ENCODE measurements at places on chromosomes 6 and 20. TPM values are rescaled to one million over a fixed set of nuclear protein-coding genes. Genes with fewer than 3 reads are reported as not detected.

The PRSS35 gene
- total RNA-seq: 34.7 TPM

The C20orf144 gene
- total RNA-seq: not detected

The MLIP gene
- 2.9 TPM for total RNA-seq

The SULF2 gene
- total RNA-seq: 69.3 TPM

The BPI gene
- total RNA-seq: not detected

The RNGTT gene
- 14.4 TPM for total RNA-seq

- peak; percentile 40 for DNase-seq
Observed at GRCh38 chr6:39646751-39647420, 78.3 kb downstream of the KIF6 start.

- no peak for DNase-seq
Observed at GRCh38 chr6:95690328-95690727, 113.0 kb downstream of the MANEA start.

GRCh38 chr20:15917283-15917682 lies 656.0 kb downstream of the KIF16B start:
- peak; percentile 38 for DNase-seq

DNA sequence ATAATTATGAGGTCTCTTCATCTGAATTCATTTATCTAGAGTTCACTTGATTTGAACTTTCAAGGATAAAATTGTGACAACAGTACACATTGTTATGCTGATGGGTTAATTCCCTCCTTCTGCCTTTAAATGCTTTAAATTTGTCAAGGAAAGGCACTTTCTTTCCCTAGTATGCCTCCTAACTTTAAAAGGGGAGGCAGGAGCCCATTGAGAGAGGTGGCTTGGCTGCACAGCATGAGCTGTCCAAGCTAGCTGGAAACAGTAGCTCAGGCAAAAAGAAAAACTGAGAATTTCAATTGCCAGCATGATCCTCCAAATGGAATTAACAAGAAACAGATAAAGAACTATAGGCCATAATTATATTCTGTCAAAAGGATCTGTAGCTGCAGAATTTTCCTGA lies 243.3 kb upstream of the GRIK2 start:
- no peak for DNase-seq

DNA sequence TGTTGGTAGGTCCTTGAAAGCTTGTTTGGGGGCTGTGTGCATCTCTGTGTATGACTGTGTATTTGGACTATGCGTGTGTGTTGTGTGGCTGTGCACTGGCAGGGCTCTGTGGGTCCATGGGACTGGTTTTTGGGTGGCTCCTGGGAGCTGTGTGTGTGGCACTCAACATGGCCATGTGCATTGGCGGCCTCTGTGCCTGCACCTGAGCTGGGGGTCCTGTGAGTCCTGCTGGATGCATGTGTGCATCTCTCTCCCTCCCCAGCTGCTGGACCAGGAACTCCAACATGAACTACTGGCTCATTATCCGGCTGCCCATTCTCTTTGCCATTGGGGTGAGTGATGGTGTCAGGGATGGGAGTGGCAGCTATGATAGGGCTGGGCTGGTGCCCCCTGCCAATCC lies 30.1 kb downstream of the GLP1R start:
- no peak for DNase-seq

DNA sequence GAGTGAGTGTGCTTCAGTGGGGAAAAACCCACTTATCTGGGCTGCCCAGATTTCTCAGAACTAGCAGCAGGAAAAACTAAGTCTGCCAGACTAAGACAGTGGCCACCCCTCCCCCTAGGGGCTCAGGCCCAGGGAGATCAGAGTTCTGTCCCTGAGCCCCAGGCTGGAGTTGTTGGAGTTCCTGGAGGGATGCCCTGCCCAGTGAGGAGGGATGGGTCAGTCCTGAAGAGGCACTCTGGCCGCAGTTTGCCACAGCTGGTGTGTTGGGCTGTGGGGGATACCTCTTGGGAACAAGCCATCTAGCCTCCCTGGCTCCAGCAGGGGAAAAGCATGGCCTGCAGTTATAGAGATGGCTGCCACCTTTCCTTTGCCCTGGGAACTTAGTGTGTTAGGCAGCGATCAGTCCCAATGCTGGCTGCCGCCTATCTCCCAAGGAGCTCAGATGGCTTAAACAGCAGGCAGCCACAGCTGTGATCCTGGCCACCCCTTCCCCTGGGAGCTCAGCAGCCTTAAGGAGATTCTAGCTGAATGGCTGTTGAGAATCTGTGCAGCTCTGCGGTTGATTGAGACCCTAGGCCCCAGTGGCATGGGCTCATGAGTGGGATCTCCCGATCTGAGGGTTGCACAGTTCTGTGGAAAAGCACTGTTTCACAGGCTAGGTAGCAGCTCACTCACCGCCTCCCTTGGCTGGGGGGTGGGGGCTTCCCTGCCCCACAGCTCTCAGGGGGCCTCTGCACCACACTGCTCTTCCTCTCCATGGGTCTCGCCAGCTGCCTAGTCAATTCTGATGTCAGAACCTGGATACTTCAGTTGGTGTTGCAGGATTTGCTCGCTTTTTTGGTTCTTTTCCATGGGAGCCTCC lies 13.2 kb downstream of the SIRPG start:
- no peak for DNase-seq

- DNase-seq: no peak
Observed at GRCh38 chr6:118319416-118319815, 228.7 kb upstream of the PLN start.

DNA sequence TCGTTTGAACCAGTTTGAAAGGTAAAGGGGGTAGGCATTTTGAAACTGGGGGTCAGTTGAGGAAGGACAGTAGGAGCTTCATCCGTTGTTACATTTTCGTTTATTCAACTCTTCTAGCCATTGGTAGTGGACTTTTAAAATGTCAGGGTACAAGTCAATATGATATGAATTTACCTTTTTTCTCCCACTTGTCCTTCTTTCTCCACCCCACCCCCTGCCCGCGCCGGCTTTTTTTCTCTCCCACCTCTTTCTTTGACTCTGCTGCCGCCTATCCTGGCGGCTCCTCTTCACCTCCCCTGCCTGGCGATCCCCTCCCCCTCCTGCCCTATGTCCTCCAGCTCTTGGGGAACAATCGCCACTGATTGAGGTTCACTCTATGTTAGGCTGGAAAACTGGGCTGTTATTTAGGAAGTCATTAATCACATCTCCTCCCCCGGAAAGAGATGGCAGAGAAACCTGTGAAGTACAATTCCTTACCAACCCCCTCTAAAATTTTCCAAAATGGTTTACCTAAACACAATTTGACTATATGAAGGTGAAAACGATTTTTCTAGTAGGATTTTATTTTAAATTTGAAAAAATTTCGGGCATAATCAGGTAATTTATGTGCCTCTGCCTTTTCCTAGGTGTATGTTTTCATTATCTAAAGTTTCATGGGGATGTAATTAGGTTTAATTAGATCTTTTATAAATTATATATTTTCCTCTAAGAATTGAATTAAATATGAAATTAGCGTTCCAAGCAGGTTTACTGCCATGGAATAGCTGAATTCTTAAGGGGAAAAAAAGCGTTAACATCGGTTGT lies 778 bp upstream of the LIN28B start:
- no peak for DNase-seq

DNA sequence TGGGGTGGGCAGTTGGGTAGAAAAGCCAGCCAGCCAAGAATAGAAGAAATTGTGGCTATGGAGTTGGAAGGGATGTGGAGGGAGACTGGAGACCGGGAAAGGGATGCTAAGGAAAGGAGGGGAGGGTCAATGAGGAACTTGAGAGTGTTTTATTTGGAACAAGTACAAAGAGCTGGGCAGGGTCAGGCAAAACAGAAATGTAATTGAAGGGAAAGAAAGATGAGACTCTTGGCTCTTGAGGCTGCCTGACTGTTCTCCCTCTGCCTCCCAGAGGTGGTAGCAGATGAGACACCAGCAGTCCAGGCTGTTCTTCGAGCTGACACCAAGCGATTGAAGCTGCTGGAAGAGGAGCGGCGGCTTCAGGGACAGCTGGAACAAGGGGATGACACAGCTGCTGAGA lies 12.7 kb downstream of the ABCF1 start:
- no peak for DNase-seq

DNA sequence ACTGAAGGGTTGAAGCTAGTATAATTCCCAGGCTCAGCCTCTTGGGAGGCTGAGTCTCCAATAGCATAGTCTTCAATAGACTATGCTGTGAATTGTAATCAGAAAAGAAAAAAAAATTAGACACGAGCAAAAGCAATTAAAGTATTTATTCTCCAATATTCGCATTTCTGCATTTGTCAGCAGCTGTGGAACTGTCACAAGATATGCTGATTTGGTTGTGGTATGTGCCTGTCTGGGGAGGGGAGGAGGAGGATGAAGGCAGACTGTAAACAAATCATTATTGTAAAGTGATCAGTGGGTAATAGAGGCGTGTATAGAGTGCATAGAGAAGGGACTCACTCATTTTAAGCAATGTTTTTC lies 10.1 kb upstream of the BICRAL start:
- DNase-seq: no peak

GRCh38 chr6:37205175-37205996 lies 35.4 kb downstream of the PIM1 start:
- no peak for DNase-seq

GRCh38 chr6:35919085-35919826 lies 1.6 kb downstream of the SRPK1 start:
- no peak for DNase-seq

DNA sequence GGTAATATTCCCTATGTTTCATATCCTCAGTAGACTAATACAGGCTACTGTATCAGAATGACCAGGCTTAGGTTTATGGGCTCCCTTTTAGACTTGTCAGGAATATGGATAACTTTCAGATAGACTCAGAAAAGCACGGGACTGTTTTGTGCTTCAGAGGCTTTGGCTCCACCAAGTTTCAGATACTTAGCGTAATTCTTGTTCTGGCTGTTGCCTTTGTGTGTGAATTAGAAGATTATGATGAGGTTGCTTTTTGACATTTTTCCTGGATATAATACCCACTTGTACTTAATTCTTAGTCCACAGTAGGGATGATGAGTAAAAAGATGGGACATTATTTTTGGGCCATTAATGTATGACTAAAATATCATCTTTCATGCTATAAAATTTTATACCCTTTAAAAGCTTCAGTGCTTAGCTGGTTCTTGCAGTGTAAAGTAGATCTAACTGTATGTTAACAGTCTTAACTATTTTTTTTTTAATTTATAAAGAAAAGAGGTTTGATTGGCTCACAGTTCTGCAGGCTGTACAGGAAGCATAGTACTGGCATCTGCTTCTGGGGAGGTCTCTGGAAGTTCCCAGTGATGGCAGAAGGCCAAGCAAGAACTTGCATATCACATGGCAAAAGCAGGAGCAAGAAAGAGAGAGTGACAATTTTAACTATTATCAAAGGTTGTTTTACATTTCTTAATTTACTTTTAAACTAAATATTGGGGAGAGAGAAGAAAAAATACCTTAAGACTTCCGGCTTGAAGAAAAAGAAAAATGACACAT lies 120.7 kb downstream of the ZFAND3 start:
- DNase-seq: peak; percentile 45

- no peak for DNase-seq
Observed at GRCh38 chr6:163768905-163769304, 354.4 kb downstream of the QKI start.

GRCh38 chr6:96844530-96844929 lies 7.3 kb upstream of the GPR63 start:
- no peak for DNase-seq

- DNase-seq: peak; percentile 84
Observed at GRCh38 chr6:130240232-130240631, 17.5 kb upstream of the SAMD3 start.
